ENCODE measurements at places on chromosomes 1 and 21.

- DNase-seq: peak; percentile 69
Measured at GRCh38 chr1:161305867-161306519, 3.8 kb downstream of the MPZ start.

- no peak for DNase-seq
Measured at GRCh38 chr1:55716151-55716550, 501.0 kb upstream of the USP24 start.

DNA sequence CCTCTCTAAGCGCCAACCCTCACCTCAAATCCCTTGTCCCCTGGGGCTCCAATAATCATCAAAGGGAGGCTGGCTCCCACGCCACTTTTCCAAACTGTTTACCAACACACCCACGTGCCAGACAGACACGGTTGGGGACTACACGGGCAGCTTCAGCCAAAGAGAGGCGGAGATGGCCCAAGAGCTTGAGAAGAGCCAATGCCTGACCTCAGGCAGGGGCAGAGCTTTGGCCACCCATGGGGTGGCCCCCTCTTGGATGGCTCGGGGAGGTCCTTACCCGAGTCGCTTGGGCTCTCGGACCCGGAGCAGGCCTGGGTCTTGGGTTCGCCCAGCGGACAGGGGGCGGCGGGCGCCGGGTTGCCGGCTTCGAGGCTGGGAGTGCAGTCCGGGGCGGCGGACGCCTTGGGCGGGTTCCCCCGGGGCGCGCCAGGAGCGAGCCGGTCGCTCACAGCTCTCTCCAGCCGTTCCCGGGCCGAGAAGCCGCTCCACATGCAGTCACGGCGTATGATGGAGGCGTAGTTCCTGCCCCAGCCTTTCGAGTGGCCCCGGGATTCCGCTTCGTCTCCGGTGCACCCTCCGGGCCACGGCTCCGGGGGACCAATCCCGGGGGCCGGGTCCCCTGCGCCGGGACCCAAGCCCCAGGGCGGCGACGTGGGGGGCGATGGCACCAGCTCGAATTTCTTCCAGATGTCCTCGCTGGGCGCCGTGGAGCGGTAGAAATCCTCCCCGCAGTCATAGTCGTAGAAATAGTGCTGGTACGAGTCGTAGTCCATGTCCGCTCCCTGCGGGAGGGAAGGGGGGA, 854 bp downstream of the MYCL start:
- DNase-seq: peak; percentile 8

DNA sequence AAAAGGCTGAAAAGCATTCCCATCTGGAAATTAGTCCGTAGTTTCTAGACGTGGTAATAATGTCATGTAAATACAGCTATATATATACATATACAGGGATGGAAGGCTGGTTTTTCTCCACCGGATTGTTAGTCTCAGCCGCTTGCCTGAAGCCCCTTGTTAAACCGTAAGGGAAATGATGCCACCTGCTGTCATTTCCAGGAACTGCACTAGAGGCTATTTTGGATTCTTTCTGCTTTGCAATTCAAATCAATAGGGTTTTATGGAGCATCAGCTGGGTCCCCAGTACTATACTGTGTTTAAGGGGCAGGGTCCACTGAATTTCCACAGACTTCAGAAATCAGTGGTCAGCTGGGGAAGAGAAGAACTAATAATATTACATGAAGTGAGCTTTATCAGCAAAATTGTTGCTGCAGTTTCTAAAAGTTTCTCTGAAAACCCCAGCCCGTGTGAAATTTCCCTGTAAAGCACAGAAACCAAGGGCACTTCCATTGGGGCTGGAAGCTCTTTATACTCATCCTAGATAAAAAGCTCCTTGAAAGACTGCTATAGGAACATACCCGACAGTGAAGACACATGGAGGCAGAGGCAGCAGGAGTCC, 33.8 kb upstream of the MPZL1 start:
- peak; percentile 89 for DNase-seq

GRCh38 chr1:36882536-36883285, 151.6 kb downstream of the GRIK3 start:
- no peak for DNase-seq

Data from stimulated activated CD4-positive, alpha-beta T cell treated with anti-CD3 and anti-CD28 coated beads, Interleukin-2, amount 100 ng/mL, for 48 hours (primary cell).